Stimulated activated CD4-positive, alpha-beta T cell treated with anti-CD3 and anti-CD28 coated beads, Interleukin-12 subunit alpha, Interleukin-12 subunit beta, amount 100 ng/mL, for 24 hours (primary cell): ENCODE measurements at places on chromosomes 16 and 17.

- DNase-seq: no peak
Observed at GRCh38 chr17:49820773-49821172, 27.1 kb downstream of the TAC4 start.

- DNase-seq: no peak
Observed at GRCh38 chr17:81315129-81315884, 20.2 kb upstream of the SLC38A10 start.

- DNase-seq: no peak
Observed at GRCh38 chr17:72456075-72456474, 335.3 kb downstream of the SOX9 start.

- no peak for DNase-seq
Observed at GRCh38 chr17:33334703-33335102, 41.6 kb upstream of the ASIC2 start.

- no peak for DNase-seq
Observed at GRCh38 chr16:52074133-52074532, 472.8 kb downstream of the TOX3 start.

DNA sequence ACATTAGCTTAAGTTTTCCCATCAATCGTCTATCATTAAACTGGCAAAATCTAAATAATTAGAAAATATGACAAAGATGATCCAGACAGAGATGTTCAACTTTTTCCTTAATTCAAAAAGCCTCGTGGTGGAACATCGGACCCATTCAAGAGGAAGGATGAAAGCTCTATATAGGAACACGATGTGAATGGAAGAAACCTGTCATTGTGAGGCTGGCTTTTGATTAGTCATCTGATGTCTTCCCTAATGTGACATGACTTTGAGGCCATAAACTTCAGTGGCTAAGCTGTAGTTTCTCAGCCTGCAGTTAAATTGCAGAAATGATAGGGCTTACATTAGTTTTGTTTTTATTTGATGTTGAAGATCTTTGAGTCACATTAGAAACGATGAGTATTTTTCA is 1.0 kb downstream of the AMZ2 start:
- DNase-seq: no peak

DNA sequence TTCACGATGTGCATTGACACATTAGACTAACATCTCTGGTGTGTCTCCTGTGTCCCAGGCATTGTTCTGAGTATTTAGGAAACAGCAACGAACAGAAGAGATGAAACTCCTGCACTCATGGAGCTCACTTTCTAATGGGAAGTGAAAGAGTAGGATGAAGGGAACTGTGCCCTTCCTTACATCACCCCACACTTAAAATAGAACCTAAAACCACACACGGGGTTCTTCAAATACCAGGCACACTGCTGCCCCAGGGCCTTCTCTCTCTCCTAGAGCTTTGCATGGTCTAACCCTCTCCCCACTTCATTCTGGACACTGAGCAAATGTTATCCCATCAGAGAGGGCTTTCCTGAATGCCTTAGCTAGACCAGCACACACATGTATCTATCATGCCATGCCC is 33.7 kb downstream of the TRIM25 start:
- no peak for DNase-seq

- no peak for DNase-seq
Observed at GRCh38 chr16:72551649-72552048, 379.7 kb upstream of the PMFBP1 start.

- no peak for DNase-seq
Observed at GRCh38 chr16:556474-557173, 3.6 kb upstream of the PRR35 start.

DNA sequence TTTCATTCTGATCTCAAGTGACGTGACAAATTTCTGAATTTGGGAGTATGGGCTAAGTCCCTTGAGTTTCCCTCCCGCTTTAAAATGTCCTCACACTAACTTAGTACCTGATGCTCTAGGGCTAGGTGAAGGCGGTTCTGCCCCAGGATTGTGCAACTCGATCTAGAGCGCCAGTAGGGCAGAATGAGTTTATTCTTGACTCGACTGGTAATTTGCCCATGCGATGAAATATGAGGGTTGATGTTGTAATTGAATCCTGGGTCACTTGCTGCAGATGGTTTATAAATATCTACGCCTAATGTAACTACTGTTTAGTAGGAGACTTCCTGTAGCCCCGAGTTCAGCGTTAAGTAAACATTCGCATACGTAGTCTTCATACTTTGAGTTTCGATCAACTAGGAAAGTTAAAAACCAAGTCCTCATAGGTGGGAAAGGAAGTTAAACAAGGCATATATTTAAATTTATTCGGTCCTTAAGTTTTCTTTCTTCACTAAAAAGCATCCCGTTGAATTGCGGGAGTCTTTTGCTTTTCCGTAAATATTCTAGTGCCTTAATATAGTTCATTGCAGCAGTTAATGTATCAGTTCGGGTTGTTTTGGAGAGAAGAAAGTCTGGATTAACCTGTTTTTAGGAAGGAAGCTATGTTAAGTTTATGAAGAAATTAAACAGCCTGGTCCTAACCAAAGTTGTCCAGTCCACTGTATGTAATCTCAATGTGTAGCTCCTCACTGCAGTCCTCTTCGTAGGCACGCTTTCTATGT is 1.6 kb downstream of the CTCF start:
- no peak for DNase-seq
